T-cell (primary cell): ENCODE measurements at places on chromosomes 3 and 15.

DNA sequence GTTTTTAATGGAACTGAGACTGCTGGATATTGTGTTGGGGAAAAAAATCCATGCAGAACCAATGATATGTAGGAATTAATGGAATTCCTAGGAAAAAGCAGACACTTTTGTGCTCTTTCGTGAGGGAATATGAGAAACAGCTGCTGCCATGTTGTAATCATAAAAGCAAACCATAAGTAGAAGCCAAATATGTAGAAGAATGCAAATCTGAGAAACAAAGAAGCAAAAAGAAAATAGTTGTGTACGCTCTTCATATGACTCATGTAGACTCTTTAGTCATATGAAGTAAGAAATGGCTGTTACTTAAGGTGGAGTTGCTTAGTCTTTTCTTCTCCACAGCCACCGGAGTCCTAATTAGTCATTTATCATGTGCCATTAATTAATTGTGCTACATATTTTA is 298.6 kb upstream of the ZNF717 start:
- no peak for DNase-seq

GRCh38 chr3:131728898-131729642 is 226.3 kb upstream of the MRPL3 start:
- DNase-seq, result no peak

DNA sequence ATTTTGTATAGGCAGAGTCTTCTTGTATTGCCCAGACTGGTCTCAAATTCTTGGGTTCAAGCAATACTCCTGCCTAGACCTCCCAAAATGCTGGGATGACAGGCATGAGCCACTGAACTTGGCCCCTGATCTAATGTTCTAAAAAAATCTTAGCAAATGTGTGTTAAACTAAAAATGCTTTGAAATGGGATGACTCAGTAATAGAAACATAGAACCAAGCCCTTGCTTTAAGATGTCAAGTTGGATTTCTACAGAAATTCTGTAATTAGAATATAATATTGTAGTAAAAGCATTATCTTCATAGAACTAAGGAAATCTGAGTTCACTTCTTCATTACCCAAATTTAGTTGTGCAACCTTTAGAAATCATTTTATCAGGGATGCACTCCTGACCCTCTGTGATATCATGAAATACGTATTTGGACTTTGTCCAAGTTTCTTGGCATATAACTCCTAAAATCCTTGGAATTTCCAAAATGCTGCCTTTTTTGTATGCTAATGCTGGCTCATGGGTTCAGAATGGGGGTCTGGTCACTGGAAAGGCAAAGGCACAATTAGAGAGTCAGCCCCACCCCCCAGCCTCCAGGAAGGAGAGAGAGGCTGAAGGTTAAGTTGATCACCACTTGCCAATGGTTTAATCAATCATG is 217.3 kb downstream of the TP63 start:
- no peak for DNase-seq

- no peak for DNase-seq
Measured at GRCh38 chr15:41554915-41555314, 4.1 kb upstream of the TYRO3 start.

GRCh38 chr3:126291537-126291936 is 65.7 kb downstream of the KLF15 start:
- DNase-seq, result no peak

DNA sequence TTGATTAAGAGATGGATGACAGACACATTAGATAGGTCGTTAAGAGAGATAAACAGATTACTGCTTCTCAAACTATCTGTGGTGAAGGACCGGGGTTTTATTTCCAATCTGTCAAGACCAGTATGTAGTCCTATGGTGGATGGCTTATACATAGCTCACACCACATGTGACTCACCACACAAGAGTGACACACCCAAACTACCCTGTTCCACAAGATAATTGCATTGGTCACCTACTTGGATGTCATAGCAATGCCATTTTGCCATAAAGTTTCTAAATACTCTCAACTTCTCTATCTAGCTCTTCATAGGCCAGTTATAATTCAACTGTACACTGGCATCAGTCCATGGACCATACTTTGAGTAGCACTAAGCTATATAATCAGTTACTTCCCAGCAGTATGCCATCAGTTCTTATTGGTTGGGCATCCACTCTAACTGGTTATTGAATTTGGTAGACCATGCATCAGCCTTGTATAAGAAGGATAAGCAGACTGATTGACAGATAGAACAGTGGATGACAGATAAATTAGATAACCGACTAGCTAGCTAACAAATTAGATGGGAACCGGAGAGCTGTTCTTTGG is 11.6 kb downstream of the WWTR1 start:
- DNase-seq, result no peak

GRCh38 chr3:107514453-107514852 is 8.3 kb upstream of the BBX start:
- no peak for DNase-seq

- no peak for DNase-seq
Measured at GRCh38 chr15:63322541-63322940, 45.1 kb downstream of the APH1B start.
